M059J (cell line): ENCODE measurements at places on chromosomes 1 and 21. TPM values are rescaled to one million over a fixed set of nuclear protein-coding genes. Genes with fewer than 3 reads are reported as not detected.

The HLX gene
- 7.2 and 14.4 TPM in 2 replicates for total RNA-seq

- DNase-seq, result no peak
These were observed at the start of gene FAM163A for GRCh38 chr1:179742717-179743678. Gene FAM163A (plus strand): TSS chr1:179743291. CDS start chr1:179813098, 69,807 bp downstream.

- DNase-seq, result peak; percentile 88
These were observed 117.2 kb downstream of the CNIH3 start for GRCh38 chr1:224733027-224733911.

DNA sequence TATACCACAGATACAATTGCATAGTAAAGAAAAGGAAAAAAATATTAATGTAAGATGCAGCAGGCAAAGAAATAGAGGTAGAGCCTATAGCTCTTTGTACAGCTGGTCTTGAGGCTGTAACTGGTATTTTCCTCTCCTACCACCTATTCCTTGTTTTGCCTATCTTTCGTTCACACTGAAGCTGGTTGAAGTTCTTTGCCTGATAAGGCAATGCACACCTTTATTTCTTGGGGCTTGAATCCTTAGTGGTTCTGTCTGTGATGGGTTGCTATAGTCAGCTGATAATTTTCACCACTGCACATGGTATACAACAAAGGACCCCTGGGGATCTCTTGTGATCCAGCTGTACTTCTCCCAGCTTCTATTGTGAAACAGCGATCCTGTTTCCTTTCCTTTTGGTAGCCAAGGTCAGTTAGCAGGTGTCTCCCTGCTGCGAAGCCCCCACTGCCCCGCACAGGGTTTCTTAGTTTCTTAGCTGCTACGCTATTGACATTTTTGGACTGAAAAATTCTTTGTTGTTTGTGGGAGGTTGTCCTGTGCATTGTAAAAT, 9.9 kb upstream of the TSNAX start:
- DNase-seq, result no peak

The OLFML2B gene
- 21.1 and 28.4 TPM in 2 replicates for total RNA-seq

DNA sequence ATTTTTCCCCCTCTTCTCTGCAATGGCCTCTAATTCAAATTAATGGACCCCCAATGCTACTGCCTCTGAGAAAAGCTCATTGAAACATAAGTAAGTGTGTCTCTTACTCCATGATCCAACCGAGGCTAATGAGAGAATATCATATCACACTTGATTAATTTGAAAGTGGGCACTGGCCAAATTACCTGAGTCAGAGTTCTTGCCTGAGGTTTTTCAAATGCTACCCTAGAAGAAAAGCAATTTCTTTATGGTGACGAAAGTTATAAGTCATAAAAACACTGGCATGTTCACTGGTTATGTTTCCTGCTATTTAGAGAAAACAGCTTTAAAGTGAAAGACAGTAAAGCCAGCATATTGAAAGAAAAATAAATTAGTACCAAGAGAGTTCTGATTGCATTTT, 368.8 kb upstream of the TMPRSS15 start:
- DNase-seq, result no peak

GRCh38 chr1:119004781-119005180, 16.6 kb upstream of the TBX15 start:
- no peak for DNase-seq

The SIK1 gene
- 1.2 and 3.6 TPM in 2 replicates for total RNA-seq

DNA sequence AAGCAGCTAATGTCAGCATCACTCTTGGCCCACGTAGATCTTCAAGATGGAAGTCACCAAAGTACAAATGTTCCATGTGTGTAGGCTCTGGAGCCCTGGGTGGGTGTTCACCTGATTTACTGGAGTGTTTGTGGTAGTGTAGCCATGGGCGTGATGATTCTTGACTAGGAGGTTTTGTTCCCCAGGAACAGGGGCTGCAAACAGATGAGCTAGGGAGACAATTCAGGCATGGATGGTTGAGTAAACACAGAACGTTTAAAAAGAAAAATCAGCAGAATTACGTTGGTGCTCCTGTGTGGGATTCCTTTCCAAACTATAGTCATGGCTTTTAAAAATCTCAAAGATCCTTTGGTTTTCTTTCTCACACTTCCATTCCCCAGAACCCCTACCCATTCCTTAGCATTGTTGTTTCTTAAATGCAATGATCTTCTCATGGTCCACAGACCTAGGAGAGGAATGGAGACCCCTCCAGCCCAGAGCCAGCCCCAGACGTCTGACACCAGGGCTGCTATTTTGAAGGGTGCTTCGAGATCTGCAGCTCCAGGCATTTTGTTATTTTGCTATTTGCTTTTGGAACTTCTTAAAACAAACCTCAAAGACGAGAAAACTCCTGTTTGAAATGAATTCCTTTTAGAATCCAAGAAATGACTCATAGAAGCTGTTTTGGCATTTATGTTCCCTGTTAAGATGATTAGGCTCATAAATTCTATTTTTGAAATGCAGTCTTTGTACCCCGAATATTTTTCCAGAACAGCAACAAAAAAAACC, 115.1 kb downstream of the ETS2 start:
- peak; percentile 93 for DNase-seq

The KDM5B gene
- 47.0 and 61.0 TPM in 2 replicates for total RNA-seq

- DNase-seq, result no peak
These were observed 30.2 kb downstream of the SRRM1 start for GRCh38 chr1:24673341-24673740.

- peak; percentile 85 for DNase-seq
These were observed at the start of gene MAP7D1 for GRCh38 chr1:36155408-36156328. Gene MAP7D1 (plus strand): TSS chr1:36156160. CDS start chr1:36156418, 258 bp downstream.

- peak; percentile 94 for DNase-seq
These were observed 30.7 kb downstream of the DMBX1 start for GRCh38 chr1:46520063-46520911.

DNA sequence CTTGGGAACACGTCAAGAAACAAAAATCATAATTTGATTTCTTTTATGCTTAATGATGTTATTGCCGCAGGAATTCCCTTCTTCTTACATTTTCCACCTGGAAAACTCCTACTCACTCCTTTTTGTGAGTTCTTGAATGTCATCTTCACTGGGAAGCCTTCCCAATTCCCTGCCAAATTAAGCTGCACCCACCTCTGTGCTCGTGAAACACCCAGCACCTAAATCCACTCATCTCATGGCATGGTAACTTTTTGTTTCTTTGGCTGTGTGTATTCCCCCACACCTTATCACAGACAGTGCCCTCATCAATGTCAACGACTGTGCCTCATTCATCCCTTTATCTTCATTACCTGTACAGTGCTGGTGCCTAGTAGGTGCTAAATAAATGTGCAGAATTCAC, 45.6 kb downstream of the ASTN1 start:
- no peak for DNase-seq

GRCh38 chr21:18759267-18759666, 355.7 kb upstream of the TMPRSS15 start:
- no peak for DNase-seq

- no peak for DNase-seq
These were observed 66.8 kb downstream of the COLGALT2 start for GRCh38 chr1:183970516-183971300.

The CFHR5 gene
- not detected in 2 replicates for total RNA-seq

The BSND gene
- total RNA-seq, result not detected in 2 replicates

DNA sequence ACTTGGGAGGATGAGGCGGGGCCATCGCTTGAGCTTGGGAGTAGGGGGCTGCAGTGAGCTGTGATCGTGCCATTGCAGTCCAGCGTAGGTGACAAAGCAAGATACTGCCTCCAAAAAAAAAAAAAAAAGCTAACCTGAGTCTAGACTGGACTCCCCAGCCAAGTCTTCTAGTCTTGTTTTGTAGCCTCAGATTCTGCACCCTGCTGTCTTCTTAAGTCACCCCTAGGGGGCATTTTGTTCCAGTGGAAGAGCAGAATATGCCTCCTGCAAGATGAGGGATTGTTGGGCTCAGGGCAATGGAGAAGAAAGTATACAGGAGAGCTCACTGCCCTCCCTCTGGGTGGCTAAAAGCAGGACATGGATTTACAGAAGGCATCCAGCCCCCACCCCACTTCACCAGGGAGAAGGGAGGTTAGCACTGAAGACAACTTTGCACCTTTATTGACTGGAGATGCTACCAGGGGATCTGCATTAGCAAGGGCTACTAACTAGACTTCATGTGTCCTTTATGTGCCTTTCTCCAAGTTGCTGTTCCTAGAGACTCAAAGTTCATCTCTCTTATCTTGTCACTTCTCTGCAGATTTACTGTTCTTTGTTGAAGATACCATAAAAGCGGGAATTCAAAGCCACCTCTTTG, 15.3 kb upstream of the RNF187 start:
- DNase-seq, result peak; percentile 46

The ATF3 gene
- total RNA-seq, result 5.1 and 6.0 TPM in 2 replicates

GRCh38 chr1:26889551-26890466, at the start of gene GPN2:
Gene GPN2 (minus strand): TSS chr1:26890283. CDS start chr1:26890096, 187 bp downstream.
- peak; percentile 82 for DNase-seq

The KRTAP13-2 gene
- not detected in 2 replicates for total RNA-seq

DNA sequence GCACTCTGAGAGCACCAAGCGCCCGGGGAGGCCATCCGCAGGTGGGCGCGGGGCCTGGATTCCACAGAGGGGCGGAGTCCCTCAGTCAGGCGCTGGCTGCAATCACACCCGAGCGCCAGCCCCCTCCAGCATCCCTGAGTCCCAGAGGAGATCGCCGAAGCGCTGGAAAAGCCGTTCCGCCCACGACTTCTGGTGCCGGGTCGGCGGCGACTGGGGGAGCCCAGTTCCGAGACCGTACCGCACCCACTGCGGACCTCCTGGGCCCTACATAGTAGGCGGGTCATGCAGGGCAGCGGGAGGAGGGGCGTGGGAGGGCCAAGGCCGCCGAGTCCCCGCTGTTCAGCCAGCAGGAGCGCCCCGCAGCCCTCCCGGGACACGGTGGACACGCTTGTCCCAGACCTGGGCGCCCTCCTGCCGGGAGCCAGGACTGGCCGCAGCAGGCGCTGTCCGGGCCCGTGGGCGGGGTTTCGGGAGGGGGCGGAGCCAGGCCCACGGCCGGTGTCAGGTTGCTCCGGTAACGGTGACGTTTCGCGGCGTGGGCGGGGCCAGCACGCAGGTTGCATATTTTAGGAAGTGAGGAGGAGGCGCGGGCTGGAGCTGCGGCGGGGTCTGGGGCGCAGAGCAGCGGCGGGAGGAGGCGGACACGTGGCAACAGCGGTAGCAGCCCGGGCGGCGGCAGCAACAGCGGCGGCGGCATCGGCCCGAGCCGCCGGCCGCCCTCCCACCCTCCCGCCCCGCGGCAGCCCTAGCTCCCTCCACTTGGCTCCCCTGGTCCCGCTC, at the start of gene ATP1A1:
Gene ATP1A1 (plus strand): TSS at position 594 of the 780 bp plus-strand sequence. CDS start 268 bp downstream, outside the sequence.
- DNase-seq, result peak; percentile 89

- DNase-seq, result peak; percentile 77
These were observed 32.9 kb upstream of the ATP2B4 start for GRCh38 chr1:203593723-203594122.

The CAPN2 gene
- 177 and 253 TPM in 2 replicates for total RNA-seq

The RGS13 gene
- 0.20 TPM in 1 of 2 replicates, not detected in the other for total RNA-seq

DNA sequence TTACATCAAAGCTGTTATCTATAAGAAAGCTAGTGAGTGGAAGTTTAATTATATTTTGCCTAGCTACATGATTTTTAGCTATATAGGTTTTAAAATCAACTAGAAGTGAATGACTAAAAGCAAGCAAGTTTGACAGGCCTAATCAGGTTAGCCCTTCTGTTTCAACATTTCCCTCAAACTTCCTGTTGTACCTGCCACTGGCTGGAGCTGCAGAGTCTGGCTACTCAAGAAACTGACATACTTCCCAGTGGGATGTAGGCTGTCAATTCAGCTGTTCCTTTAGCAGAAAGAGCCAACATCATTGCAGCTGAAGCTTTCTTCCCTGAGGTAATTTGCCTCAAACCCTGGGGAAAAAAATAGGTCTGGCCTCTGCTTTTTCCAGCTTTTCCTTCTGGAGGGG, 87.1 kb upstream of the TNR start:
- DNase-seq, result no peak

DNA sequence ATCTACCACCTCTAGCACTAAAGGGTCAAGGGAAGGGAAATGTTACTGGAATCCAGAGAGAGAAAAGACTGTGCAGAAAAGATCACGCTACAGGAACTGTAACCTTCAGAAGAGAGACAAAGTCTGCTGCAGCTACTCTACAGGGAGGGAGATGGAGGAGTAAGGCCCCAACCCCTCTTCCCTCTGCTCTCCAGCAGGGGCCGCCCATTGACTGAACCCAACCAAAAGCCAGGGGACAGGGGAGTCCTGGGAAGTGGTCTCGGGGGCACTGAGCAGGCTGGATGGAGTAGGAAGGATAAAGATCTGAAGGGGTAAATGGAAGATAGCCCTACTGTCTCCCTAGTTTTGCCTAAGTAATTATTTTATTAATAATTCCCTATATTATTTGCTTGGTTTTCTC, 72.8 kb upstream of the NR5A2 start:
- DNase-seq, result no peak

- DNase-seq, result no peak
These were observed 114.1 kb downstream of the TNR start for GRCh38 chr1:175629318-175629694.

The FMOD gene
- total RNA-seq, result not detected in 2 replicates

DNA sequence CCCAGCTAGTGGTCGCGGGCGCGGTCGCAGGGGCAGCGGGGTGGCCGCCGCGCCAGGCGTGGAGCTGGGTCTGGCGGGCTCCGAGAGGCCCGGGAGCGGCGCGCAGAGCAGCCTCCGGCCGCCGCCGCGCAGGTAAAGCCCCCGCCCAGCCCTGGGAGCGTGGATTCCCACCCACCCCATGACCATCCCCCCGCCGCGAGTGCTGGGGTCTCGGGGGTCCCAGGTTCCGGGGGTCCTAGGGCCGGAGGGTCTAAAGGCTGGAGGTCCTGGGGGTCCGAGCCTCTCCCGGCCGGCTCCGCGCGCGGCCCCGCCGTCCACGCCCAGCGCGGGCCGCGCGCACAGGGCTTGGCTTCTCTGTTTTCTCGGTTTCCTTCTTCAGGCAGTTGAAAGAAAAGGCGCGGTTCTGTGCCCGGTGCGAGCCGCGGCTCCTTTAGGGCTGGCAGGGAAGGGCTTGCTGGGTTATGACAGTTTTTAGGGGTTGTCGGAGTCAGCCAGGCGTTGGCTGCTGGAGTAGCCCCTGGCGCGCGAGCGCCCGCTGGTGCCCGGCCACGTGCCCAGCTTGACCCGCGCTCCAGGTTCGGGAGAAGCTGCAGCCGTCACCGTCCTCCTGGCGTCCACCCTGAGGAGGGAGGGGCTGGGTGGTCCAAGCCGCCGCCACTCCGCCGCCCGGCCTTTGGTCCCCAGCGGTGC, 359 bp downstream of the LRRC3 start:
- DNase-seq, result no peak

The SH3BGR gene
- total RNA-seq, result 2.9 and 3.2 TPM in 2 replicates

GRCh38 chr1:153643816-153644215, 9.9 kb downstream of the CHTOP start:
- no peak for DNase-seq

GRCh38 chr1:29557701-29558600, 321.6 kb downstream of the PTPRU start:
- no peak for DNase-seq

- no peak for DNase-seq
These were observed 116.7 kb downstream of the DMRTB1 start for GRCh38 chr1:53575955-53576320.
